ENCODE measurements at places on chromosomes 5 and 9. TPM values are rescaled to one million over a fixed set of nuclear protein-coding genes. Genes with fewer than 3 reads are reported as not detected.

NR5A1 gene
- total RNA-seq: not detected

SLC6A7 gene
- not detected for total RNA-seq

OMD gene
- total RNA-seq: not detected

PCDHGA9 gene
- total RNA-seq: 0.69 TPM

AQP7 gene
- not detected for total RNA-seq

- DNase-seq: no peak
Measured at GRCh38 chr5:151020304-151021110, at the start of gene GPX3. Gene GPX3, plus strand, starts transcription at chr5:151020591. Its CDS starts 64 bp downstream, at chr5:151020655.

- no peak for DNase-seq
Measured at GRCh38 chr5:57448751-57449150, 33.9 kb downstream of the ACTBL2 start.

GRCh38 chr5:58544926-58545325, 37.9 kb upstream of the RAB3C start:
- DNase-seq: no peak

- DNase-seq: no peak
Measured at GRCh38 chr5:33271606-33272005, 169.2 kb upstream of the TARS1 start.

- DNase-seq: no peak
Measured at GRCh38 chr5:138241688-138242571, 28.8 kb upstream of the CDC23 start.

GRCh38 chr9:127314911-127315310, 50.3 kb downstream of the GARNL3 start:
- DNase-seq: no peak

DNA sequence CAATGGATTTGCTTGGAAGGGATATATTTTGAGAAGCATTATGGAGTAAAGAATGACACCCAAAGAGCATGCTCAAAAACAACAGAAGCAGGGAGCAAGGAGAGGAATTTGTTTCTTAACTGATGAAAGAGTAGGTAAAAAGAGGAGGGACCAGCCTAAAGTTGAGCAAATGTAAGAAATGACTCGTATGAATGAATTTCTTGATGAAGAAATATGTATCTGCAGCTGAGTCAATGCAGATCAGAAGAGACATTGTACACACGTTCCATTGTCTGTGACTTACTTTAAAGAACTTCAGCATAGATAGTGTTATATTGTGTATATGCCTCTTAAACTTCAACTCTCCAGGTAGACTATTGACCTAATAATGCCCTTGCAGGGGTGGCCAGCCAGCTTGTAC, 112.7 kb upstream of the NREP start:
- DNase-seq: no peak

DNA sequence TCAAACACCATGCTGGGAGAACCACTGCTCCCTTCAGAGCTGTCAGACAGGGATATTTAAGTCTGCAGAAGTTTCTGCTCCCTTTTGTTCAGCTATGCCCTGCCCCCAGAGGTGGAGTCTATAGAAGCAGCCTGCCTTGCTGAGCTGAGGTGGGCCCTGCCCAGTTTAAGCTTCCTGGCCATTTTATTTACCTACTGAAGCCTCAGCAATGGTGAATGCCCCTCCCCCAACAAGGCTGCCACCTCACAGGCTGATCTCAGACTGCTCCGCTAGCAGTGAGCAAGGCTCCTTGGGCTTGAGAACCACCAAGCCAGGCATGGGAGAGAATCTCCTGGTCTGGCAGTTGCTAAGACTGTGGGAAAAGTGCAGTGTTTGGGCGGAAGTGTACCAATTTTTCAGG, 205.5 kb upstream of the PTGER4 start:
- no peak for DNase-seq

- DNase-seq: no peak
Measured at GRCh38 chr5:89826938-89827337, 582.6 kb downstream of the CETN3 start.

Data from HFFc6 (cell line).